Right cardiac atrium (tissue), 5 donors: ENCODE measurements at places on chromosomes 11 and 22. TPM values are rescaled to one million over a fixed set of nuclear protein-coding genes. Genes with fewer than 3 reads are reported as not detected.

DNA sequence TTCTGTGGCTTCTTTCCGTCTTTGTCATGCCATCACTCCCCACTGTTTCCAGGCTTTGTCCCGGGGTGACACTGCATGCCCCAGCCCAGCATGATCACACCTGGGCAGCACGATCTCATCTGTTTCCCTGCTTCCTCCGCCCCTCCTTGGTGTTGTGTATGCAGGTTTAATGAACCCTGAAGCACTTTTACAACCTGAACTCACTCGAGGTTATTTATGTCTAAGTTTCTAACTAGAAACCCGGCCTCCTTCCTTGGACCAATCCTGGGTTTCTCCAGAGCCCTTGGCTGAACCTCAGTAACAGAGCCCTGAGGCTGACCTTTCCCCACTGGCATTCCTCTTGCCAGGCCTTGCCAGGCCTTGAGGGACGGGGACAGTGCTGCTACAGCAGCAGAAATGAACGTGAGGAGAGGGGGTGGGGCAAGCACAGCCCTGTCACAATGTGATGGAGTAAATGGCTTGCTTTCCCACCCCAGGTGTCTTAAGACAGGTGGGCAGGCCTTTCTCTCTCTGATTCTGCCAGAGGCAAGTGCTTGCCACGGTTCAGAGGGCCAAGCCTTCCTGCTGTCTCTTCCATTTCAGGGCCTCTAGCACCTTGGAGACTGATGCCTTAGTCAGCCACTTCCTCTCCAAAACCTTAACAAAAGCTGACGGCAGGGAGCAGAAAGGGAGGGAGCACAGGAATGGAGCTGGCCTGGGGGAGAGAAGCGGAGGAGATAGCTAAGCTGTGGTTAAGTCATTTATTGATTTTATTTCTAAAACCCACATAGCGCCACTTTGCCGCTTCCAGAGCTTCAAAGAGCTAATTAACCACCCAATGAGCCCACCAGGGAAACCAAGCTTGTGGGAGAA, 3.1 kb upstream of the PYGM start:
- peak; percentile 43 for DNase-seq

GRCh38 chr11:92653454-92653853, 316.0 kb upstream of the MTNR1B start:
- no peak for DNase-seq

- DNase-seq, result peak; percentile 93
Measured at GRCh38 chr22:44975427-44976262, 34.2 kb downstream of the PHF21B start.

DNA sequence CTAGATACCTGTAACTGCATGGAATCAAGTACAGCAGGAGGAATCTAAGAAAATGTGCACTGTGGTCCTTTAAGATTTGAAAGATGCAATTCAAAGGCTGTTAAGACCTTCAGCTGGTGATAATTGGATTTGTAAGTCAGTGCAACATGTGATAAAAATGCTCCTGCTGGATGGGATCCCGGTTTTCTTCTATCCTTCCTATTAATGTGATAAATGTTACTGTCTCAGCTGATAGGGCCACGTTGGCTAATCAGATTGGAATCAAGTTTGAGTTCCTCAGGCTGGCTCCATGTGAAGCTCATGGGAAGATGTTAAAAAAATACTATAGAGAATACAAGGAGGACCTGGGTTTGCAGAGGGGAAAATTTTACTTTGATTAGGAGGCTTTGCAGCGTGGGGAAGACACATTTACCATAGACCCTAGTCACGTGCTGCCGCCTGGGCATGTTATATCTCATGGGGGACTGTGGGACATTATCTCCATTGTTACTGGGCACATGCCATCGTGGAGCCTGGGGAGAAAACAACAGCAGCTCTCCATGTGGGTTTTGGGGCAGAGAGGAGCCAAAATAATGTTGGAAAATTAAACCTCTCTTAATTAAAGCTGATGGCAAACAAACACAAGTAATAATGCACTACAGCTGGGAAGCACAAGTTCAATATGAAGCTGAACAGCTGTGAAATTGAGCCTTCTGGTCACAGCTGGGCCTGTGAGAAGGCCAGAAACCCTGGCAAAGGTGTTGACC, 652.5 kb downstream of the NTM start:
- no peak for DNase-seq

DNA sequence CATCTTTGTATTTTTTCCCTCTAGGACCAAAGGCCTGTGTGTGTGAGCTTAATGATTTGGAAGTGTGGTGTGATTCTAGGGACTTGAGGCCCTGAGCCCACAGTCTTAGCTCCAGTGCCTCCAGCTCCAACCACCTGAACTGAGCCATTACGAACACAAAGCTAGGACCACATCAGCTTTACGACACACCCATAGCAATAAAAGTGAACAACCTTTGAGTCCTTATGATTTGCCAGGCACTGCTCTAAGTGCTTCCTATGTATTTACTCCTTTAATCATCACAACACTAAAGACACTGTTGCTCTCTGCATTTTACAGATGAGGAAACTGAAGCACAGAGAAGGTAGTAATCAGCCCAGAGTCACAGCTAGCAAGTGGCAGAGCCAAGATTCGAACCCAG, 126.4 kb downstream of the EHF start:
- no peak for DNase-seq

DNA sequence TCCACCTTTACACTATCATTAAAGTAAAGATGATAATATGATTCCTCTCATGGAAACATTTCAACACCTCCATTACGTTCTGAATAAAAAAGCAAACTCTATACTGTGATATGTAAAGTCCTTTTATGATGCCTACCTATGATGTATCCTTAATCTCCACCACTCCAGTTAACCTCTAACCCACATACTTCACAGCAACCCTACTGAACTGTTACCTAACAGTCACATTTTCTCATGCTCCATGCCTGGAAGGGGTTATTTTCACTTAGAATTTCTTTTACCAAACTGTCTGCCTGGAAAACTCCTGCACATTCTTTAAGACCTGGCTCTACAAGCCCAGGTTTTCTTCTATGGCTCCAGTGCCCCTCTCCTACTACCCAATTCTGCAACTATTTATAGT, 129.1 kb downstream of the FCHSD2 start:
- DNase-seq, result no peak

DNA sequence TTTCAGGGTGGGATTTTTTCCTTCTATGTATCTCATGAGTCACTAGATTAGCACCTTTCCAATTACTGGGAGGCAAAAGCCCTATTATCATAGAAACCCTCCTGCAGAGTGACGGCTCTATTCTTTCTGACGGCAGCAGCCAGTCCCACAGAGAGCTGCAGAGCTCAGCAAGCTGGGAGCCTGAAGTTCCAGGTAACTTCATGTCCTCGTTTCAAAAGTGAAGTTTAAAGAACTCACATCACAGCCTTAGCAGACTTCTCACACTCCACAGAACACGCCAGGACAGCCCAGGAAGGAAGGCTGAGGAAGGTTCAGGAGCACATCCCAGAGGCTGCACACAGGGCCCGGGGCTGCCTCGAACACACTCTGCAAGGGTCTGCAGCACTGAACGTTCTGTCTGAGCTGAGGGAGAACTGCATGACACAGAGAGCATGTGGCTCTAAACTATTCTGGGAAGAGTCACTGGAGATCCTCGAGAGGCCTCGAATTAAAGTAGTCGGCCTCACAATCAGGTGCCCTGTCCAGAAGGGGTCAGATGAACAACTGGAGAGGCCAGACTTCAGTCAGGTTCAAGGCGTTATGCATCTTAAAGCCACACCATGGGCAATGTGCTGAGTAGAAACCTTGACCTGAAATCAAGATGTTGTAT, 104.2 kb upstream of the DRD2 start:
- DNase-seq, result no peak

DNA sequence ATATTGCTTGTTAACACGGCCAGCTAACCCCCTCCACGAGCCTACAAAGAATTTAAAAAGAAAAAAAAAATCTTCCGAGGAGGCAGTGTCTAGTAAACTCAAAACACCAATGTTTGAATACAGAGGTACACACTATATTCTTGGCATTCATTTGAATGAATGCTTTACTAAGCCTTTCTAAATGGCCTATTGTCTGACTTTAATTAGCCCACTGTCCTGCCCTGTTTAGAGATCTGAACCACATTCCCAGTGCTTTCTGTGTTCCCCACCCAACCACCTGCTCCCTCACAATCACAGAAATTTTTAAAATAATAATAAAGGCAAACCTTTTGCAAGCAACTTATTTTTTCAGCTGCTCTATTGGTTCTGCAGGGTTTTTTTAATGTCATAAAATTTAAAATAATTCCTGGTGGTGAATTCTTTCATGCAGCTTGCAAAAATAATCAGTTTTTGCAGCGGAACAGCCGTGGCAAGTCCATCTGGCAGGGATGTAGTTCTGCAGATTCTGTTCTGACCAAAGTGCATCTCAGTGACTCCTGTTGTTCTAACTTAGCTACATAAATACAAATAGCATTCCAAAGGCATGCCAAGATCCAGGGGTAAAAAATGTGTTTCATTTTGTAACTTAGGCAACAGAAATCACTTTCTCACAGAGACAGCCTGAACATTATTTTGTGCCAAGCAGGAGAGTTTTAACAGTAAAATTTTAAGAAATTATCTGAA, 23.8 kb downstream of the POU2AF2 start:
- no peak for DNase-seq

GRCh38 chr11:124840666-124841065, 24.6 kb upstream of the ROBO3 start:
- DNase-seq, result no peak

GRCh38 chr11:127601578-127601977, 601.0 kb upstream of the KIRREL3 start:
- DNase-seq, result no peak

GRCh38 chr11:96288915-96289314, 54.1 kb downstream of the MAML2 start:
- DNase-seq, result no peak

GRCh38 chr11:2526808-2527381, 82.1 kb downstream of the KCNQ1 start:
- peak; percentile 51 for DNase-seq

GRCh38 chr11:92843455-92843854, 126.0 kb upstream of the MTNR1B start:
- no peak for DNase-seq

DNA sequence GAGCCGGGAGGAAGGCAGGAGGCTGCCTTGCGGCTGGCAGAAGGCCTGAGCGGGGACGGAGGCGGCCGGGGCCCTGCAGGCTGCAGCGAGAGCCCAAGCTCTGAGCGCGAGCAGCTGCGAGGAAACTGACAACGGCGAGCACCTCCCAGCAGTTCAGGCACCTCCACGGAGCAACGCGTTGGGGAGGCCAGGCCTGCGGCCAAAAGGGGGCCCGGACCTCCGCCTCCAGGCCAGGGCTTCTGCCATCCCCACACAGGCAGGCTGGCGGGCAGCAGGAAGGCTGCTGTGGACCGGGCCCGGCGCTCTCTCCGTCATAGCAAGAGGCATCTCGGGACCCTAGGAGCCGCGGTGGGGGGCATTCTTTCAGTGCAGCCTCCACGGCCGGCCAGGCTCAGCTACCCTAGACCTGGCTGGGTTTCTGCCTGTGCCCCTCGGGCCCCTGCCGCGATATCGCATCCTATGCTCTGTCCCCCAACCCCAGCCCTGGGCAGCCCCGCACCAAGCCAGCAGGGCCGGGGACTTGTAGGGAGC, 22.9 kb upstream of the SLC22A12 start:
- peak; percentile 59 for DNase-seq

DNA sequence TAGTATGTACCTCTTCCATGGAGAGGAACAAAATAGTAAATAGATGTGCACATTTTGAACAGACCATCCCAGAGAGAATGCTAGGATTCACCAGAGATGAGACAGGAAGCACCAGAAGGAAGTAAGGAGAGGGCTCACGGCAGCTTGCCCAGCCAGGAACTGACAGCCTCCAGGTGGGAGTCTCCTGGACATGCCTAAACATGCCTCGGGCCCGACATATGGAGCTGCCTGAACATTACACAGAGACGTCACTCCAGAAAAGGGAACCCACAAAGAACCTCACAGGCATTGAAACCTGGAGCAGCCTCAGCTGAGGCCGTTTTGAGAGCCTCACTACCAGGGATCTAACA, 67.4 kb downstream of the BRD1 start:
- no peak for DNase-seq

DNA sequence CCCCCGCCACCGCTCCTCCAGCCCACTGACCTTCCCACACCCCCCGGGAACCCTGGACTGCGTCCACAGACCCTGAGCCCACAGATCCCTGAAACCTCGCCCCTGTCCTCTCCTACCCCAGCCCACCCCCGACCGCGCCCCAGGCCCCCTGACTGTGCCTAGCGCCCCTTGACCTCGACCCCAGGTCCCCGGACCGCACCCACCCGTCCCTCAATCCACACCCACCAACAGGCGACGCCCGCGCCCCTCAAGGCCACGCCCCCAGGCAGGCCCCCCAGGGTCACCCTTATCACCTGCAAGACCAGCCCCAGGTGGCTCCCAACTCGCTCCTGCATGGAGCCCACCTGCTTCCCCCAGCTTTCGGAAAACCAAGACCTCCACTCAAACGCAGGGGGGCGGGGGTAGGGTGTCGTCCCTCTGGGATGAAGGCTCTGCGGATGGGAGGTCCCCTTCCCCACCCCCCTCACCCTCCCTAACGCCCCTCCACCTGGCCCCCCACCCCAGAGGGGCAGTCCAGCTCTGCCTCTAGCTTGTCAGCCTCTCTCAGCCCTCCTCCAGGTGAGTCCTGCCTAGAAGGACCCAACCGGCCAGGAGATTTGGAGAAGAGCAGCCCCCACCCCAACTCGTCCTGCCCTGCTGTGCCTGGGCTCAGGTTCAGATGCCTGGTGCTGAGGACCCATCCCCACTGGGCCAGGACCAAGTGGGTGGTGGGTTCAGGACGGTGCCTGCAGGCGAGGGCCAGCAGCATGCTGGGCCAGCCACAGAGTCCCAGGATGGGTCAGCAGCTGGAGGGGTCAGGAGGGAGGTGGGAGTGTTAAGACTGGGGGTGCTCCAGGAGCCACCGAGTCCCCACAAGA, 3.1 kb upstream of the IL17REL start:
- DNase-seq, result peak; percentile 41

GRCh38 chr22:34105461-34106062, 185.3 kb upstream of the LARGE1 start:
- peak; percentile 81 for DNase-seq

DNA sequence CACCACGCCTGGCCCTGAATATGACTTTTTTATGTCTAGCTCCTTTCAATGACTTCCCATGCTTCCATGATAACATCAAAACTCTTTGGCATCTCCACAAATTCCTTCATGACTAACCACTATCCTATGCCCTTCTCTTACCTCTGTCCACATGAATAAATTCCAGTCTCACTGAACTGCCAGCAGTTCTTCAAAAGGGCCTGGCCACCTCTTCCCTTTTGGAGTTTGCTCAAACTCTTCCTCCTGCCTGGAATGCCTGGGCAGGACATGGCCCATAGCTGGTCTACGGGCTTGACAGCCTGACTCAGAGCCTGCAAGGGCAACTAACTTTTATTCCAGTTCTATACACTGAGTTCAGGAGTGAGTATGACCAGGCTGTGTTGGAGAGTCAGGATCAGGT, 41.8 kb upstream of the ZBTB16 start:
- DNase-seq, result no peak

GRCh38 chr22:50731811-50732624, 6.0 kb upstream of the ACR start:
- no peak for DNase-seq

The C11orf91 gene
- not detected for total RNA-seq

The KCTD14 gene
- total RNA-seq, result not detected

The CD3G gene
- total RNA-seq, result 0.17 TPM

The TRPM5 gene
- total RNA-seq, result not detected

The POTEH gene
- total RNA-seq, result not detected

The ACR gene
- total RNA-seq, result 0.38 TPM

The GALR3 gene
- not detected for total RNA-seq

The CCDC87 gene
- 0.74 TPM for total RNA-seq

The CCDC81 gene
- total RNA-seq, result 0.70 TPM
